ENCODE measurements at places on chromosomes 2 and 18.
A peak's percentile ranks its signal among the peaks of the same experiment; 100 is the strongest.

GRCh38 chr18:69213842-69214241 is 186.8 kb upstream of the DOK6 start:
- no peaks in the 10 kb centered on the region for H3K4me1 ChIP-seq
- no peaks in the 10 kb centered on the region for H3K36me3 ChIP-seq
- H3K27ac ChIP-seq = no peak overlapping the region
- no peaks in the 10 kb centered on the region for H3K27me3 ChIP-seq

DNA sequence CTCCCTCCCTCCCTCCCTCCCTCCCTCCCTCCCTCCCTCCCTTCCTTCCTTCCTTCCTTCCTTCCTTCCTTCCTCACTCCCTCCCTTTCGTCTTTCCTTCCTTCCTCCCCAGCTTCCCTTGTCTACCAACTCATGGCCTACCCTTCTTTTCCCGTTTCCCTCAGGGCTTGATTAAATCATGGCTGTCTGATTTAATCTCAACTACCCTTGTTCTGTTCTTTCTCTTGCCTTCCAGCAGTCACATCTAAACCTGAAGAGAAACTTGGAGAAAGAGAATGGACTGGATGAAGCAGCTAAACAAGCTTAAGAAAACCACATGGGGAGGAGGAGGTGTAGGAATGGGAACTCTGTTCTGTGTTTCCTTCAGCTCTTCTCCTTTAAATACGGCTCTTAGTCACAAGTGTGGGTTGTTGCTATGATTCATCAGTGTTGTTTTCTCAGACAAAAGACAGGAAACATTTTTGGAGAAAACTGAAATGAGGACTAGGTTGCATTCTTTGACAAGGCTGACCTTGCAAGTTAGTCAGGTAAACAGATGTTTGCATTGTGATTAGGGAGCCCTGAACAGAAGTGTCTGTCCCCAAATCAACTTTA is 177.9 kb downstream of the LRRTM1 start:
- no peaks in the 10 kb centered on the region for H3K27me3 ChIP-seq
- no peak overlapping the region for H3K4me3 ChIP-seq
- no peaks in the 10 kb centered on the region for H3K4me1 ChIP-seq
- H3K27ac ChIP-seq = no peak overlapping the region

GRCh38 chr18:5058768-5059695 is 138.0 kb downstream of the AKAIN1 start:
- H3K27me3 ChIP-seq = no peaks in the 10 kb centered on the region
- no peaks in the 10 kb centered on the region for H3K4me1 ChIP-seq
- H3K36me3 ChIP-seq = no peaks in the 10 kb centered on the region
- H3K4me3 ChIP-seq = no peak overlapping the region
- no peak overlapping the region for H3K27ac ChIP-seq

- H3K36me3 ChIP-seq = no peaks in the 10 kb centered on the region
- H3K27me3 ChIP-seq = no peaks in the 10 kb centered on the region
- H3K27ac ChIP-seq = peak overlapping the region; percentile 6
- DNase-seq = no peak
These were observed 52.4 kb downstream of the VSNL1 start for GRCh38 chr2:17592731-17593409.

DNA sequence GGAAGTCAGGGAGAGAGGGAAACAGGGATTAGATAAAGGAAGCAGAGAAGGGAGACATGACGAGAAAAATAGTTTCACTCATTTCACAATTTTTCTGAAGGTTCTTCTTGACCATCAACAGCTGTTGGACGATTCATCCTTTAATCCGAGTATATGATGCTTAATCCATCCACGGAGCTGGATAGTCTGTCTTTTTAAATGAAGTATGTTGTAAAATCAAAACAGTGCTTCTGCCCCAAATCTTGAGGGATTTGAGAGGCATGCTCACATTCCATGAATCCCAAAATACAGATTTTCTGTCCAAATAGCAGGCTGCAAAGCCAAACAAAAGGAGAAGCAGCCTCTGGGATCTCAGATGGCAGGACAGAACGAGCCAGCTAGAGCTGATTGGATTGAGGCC is 47.5 kb downstream of the EPAS1 start:
- no peaks in the 10 kb centered on the region for H3K4me1 ChIP-seq
- no peaks in the 10 kb centered on the region for H3K27me3 ChIP-seq
- no peak overlapping the region for H3K4me3 ChIP-seq
- DNase-seq = no peak
- H3K36me3 ChIP-seq = peaks cover 33% of the 10 kb centered on the region

DNA sequence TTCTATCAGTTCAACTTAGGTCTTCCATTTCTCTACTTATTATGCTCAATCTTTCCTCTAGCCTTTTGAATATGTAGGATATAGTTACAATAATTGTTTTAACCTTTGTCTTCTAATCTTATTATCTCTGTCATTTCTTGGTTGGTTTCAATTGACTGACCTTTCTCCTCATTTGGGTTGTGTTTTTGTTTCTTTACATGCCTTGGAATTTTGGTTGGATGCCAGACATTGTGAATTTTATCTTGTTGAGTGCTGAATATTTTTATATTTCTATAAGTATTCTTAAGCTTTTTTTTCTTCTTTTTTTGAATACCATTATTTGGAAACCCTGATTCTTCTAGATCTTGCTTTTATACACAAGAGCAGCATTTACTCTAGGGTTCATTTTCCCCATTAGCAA is 30.7 kb upstream of the TMEM247 start:
- H3K27me3 ChIP-seq = no peaks in the 10 kb centered on the region
- H3K4me1 ChIP-seq = peaks cover 27% of the 10 kb centered on the region
- H3K27ac ChIP-seq = no peak overlapping the region
- H3K4me3 ChIP-seq = no peak overlapping the region
- no peak for DNase-seq

- no peaks in the 10 kb centered on the region for H3K36me3 ChIP-seq
- H3K27me3 ChIP-seq = no peaks in the 10 kb centered on the region
- H3K27ac ChIP-seq = no peak overlapping the region
- no peak overlapping the region for H3K4me3 ChIP-seq
These were observed 344.9 kb downstream of the CYRIA start for GRCh38 chr2:16320716-16321115.

DNA sequence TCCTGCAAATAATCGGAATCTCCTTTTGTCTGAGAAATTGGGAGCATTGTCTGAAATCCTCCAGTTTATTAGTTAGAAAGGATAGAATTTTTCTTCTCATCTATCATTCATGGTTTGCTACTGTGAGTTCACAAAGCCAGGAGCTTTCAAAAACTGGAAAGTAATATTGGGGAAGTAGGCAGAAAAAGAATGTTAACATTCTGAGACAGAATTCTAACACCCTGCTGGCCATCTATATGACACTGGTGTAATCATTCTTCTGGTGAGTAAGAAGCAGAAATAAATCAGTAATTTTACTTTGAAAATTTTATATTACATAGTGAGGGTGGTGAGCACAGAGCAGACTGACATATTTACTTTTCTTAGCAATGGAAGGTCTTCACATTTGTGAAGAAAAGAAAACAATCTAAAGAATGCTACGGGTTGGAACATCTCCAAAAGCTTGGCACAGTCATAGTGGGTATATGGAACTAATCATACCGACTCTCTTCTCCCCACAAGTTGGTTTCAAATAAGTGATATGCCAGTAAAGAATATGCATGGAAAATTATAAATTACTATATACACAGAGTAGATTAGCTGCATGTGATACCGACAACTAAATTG is 344.9 kb downstream of the LPIN1 start:
- H3K4me1 ChIP-seq = no peaks in the 10 kb centered on the region
- H3K27ac ChIP-seq = no peak overlapping the region
- no peaks in the 10 kb centered on the region for H3K36me3 ChIP-seq
- H3K4me3 ChIP-seq = no peak overlapping the region

- H3K36me3 ChIP-seq = no peaks in the 10 kb centered on the region
- peak within 1 kb of the TSS; percentile 84 for H3K4me3 ChIP-seq
- peak within 1 kb of the TSS; percentile 96 for H3K27ac ChIP-seq
- peak; percentile 56 for DNase-seq
These were observed at the start of gene C1D for GRCh38 chr2:68062680-68063387. Gene C1D (minus strand): TSS chr2:68063004. CDS start chr2:68047310, 15,694 bp downstream.

- no peak overlapping the region for H3K4me3 ChIP-seq
- no peaks in the 10 kb centered on the region for H3K27me3 ChIP-seq
- no peak overlapping the region for H3K27ac ChIP-seq
- no peak for DNase-seq
These were observed 57.1 kb downstream of the OXER1 start for GRCh38 chr2:42706836-42707235.

GRCh38 chr18:77772177-77772576 is 522.5 kb downstream of the GALR1 start:
- DNase-seq = no peak
- H3K27me3 ChIP-seq = no peaks in the 10 kb centered on the region
- H3K27ac ChIP-seq = no peak overlapping the region
- no peak overlapping the region for H3K4me3 ChIP-seq

DNA sequence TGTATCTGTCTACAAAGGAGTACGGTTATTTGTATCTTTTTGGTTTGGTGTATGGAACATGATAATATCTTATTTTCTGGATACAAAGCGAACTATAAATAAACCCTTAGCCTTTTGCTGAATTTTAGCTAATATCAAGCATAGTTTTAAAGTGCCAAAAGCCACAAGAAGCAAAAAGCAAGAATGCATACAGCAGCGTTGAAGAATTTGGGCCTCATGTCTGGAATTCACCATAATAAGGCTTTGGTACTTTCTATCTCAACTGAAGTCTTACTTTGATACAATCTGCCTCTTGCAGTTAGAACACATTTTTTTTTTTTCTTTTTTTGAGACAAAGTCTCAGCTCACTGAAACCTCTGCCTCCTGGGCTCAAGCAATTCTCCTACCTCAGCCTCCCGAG is 151.5 kb downstream of the ERBB4 start:
- no peak overlapping the region for H3K4me3 ChIP-seq
- no peak for DNase-seq
- H3K27ac ChIP-seq = no peak overlapping the region
- no peaks in the 10 kb centered on the region for H3K4me1 ChIP-seq
- H3K36me3 ChIP-seq = no peaks in the 10 kb centered on the region

- H3K4me1 ChIP-seq = no peaks in the 10 kb centered on the region
- no peak for DNase-seq
- no peak overlapping the region for H3K4me3 ChIP-seq
- no peak overlapping the region for H3K27ac ChIP-seq
- no peaks in the 10 kb centered on the region for H3K36me3 ChIP-seq
- no peaks in the 10 kb centered on the region for H3K27me3 ChIP-seq
These were observed 19.0 kb downstream of the RPL37A start for GRCh38 chr2:216517447-216518225.

- H3K36me3 ChIP-seq = no peaks in the 10 kb centered on the region
- no peaks in the 10 kb centered on the region for H3K4me1 ChIP-seq
- no peak overlapping the region for H3K4me3 ChIP-seq
These were observed 21.9 kb upstream of the DNAJC10 start for GRCh38 chr2:182694189-182694588.

- no peak overlapping the region for H3K27ac ChIP-seq
- no peak for DNase-seq
- no peaks in the 10 kb centered on the region for H3K36me3 ChIP-seq
- H3K27me3 ChIP-seq = no peaks in the 10 kb centered on the region
- H3K4me3 ChIP-seq = no peak overlapping the region
- no peaks in the 10 kb centered on the region for H3K4me1 ChIP-seq
These were observed 123.6 kb downstream of the LRATD1 start for GRCh38 chr2:14756122-14756541.

- H3K4me1 ChIP-seq = no peaks in the 10 kb centered on the region
- H3K4me3 ChIP-seq = no peak overlapping the region
- H3K27ac ChIP-seq = no peak overlapping the region
- H3K36me3 ChIP-seq = no peaks in the 10 kb centered on the region
These were observed 160.4 kb downstream of the SRBD1 start for GRCh38 chr2:45450634-45451033.

- H3K27me3 ChIP-seq = no peaks in the 10 kb centered on the region
- H3K4me1 ChIP-seq = no peaks in the 10 kb centered on the region
- no peak for DNase-seq
- no peak overlapping the region for H3K4me3 ChIP-seq
These were observed 472.5 kb upstream of the PIK3C3 start for GRCh38 chr18:41482501-41482900.

DNA sequence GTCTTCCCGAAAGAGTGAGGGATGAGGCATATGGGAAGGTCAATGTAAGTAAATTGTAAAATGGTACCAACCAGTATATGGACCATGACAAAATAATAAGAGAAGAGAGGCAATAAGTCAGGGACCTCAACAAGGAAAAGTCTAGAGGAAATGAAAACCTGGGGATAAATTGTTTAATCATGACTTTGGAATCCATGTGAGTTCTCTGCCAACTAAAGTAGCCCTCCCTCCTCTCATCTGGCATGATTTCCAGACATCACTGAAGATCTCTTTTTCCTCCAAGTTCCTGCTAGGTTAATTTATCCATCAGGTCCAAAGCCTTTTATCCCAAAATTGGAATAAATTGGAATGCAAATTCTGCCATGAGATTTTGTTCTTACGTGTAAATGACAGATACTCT is 417.9 kb downstream of the NRXN1 start:
- H3K4me1 ChIP-seq = no peaks in the 10 kb centered on the region
- no peak overlapping the region for H3K27ac ChIP-seq
- DNase-seq = no peak
- no peaks in the 10 kb centered on the region for H3K36me3 ChIP-seq

GRCh38 chr2:223613017-223613950 is 11.1 kb upstream of the SCG2 start:
- H3K4me3 ChIP-seq = peak overlapping the region; percentile 21
- H3K4me1 ChIP-seq = no peaks in the 10 kb centered on the region
- no peaks in the 10 kb centered on the region for H3K27me3 ChIP-seq
- DNase-seq = no peak
- peak overlapping the region; percentile 18 for H3K27ac ChIP-seq
- no peaks in the 10 kb centered on the region for H3K36me3 ChIP-seq

DNA sequence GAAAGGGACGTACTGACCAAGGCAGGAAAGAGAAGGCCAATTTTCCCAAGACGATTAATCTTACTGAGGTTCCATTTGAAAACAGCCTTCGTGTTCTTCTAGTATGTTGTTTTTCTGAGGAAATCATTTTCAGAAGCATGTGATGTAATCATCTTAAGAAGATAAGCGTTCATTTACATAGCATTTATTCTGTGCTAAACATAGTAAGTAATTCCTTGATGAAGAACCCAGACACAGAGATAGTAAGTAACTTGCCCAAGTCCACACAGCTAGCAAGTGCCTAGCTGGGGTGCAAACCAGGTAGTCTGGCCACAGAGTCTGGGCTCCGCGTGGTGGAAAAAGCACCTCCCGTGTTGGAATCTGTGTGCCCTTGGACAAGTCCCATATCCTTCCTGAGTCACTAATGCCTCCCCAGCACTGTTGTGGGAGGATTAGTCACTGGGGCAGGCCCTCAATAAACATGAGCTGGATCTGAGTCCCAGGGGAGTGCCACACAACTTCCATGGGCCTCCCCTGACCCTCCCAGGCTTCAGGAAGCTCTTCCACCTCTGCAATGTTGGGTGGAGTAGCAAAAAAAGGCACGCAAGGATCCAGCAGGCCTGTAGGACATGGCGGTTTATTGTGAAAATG is 26.9 kb upstream of the ASAP2 start:
- no peaks in the 10 kb centered on the region for H3K27me3 ChIP-seq
- peaks cover 62% of the 10 kb centered on the region for H3K4me1 ChIP-seq
- peak overlapping the region; percentile 95 for H3K27ac ChIP-seq

DNA sequence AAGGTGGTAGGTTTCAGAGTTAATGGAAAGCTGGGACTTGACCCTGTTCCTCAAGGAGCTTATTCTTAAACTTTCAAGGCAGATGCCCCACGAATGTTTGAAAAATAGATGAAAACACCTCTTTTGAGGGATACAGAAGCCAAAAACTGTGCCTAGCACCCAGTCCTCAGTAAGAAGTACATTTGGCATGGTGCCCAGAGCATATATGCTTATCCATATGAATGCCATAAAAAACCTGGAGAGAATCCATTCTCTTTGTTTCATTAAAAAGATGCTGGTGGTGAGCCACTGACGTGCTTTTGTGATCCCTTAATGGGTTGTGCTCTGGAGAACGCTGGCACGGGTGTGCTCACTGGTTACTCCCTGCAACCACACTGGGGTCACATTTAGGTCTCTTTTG is 69.0 kb downstream of the IL1R2 start:
- no peaks in the 10 kb centered on the region for H3K27me3 ChIP-seq
- no peak for DNase-seq
- H3K4me3 ChIP-seq = no peak overlapping the region
- H3K36me3 ChIP-seq = no peaks in the 10 kb centered on the region
- peaks cover 49% of the 10 kb centered on the region for H3K4me1 ChIP-seq

Measured in esophagus squamous epithelium (tissue), 5 donors.